Eye (tissue), 1 donor: ENCODE measurements at places on chromosomes 7 and 10.
A peak's percentile ranks its signal among the peaks of the same experiment; 100 is the strongest.

GRCh38 chr10:19169684-19170083 lies 121.1 kb downstream of the MALRD1 start:
- DNase-seq = no peak

GRCh38 chr10:59361663-59362143 lies 646 bp downstream of the FAM13C start:
- no peak for DNase-seq

DNA sequence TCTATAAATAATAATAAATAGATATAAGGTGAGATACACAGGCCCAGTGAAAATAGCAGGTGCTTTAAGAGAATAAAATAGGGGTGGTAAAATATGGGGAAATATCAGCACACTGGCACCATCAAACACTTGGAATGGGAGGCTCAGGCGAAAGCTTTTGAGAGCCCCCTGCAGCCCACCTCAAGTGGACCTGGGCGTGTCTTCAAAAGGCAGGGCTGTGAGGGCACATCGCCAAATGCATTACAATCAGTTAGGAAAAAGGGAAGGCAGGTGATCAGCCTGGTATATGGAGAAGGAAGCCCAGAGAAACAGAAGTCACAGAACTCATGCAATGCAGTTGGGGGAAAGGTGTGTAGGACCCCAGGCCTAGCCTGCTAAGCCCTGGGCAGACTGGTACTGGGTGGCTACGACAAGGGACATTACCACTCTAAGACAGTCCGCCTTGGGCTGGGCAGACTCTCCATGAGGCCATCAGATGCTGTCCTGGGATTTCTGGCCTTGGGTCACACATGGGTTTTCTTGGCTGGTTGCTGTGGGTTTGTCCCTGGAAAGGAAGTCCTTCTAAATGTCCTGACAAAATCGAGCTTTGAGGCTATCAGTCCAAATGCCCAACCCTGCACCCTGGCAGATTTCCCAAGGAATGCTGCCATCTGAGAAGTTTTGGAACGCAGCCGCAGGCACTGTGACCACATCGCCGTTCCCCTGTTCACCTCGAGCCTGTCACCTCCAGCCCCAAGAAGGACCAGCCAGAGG lies 330.6 kb downstream of the GRID1 start:
- no peak for DNase-seq

- peak; percentile 6 for DNase-seq
Measured at GRCh38 chr7:116859323-116859722, 3.1 kb upstream of the CAPZA2 start.

DNA sequence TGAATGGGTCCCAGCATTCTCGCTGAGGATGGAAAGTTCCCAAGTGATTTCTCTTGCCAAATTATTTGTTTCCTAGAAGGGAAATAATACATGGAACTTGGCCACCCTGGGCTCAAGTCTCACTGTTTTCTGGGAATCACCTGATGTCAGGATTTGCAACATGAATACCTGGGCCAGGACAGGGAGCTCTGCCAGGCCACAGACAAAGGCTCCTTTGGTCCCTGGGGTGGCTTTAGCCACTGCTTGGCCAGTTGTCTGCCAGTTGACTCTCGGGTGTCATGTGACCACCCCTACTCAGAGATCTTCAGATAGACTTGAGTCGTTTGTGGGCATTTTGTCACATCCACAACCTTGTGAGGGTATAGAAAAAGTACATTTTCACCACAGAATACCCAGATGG lies 258.0 kb upstream of the HABP2 start:
- DNase-seq = no peak

- DNase-seq = no peak
Measured at GRCh38 chr10:95406651-95407280, 116.0 kb upstream of the PDLIM1 start.

GRCh38 chr7:117603627-117604026 lies 123.8 kb downstream of the CFTR start:
- no peak for DNase-seq

- DNase-seq = no peak
Measured at GRCh38 chr10:126104767-126105166, 208.4 kb downstream of the FANK1 start.

DNA sequence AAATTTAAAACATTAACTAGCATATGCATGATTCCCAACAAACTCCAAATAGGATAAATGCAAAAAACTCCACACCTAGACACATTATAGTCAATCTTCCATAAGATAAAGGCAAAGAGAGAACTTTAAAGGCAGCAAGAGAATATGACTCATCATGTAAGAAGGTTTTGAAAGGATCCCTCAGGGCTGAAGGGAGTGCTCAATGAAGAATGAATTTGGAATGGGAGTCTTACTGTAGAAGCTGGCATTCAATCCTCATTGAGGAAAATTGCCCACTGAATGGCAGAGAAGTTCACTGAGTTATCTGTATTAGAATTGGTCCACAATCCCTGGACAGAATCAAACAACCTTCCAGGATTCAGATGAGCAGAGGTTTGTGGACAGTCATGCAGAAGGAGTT lies 26.1 kb upstream of the ZNF365 start:
- DNase-seq = no peak

GRCh38 chr10:128054163-128054970 lies 71.9 kb downstream of the MKI67 start:
- no peak for DNase-seq

DNA sequence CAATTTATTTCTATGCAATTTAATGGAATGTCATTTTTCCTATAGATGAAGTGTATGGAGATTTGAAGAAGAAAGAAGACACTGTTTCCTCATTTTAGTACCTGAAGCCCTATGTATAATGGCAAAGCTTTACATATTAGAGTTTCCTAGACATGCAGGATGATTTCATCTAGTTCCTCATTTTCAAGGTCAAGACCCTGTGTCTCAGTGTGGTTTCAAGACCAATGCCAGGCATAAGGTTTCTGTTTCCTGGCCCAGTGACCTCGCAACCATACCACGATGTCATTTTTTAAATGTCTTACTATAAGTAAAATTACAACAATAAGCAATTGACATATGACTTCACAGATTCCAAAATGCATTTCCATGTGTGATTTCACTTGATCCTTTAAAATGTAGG lies 336.5 kb upstream of the PRKCQ start:
- DNase-seq = no peak

DNA sequence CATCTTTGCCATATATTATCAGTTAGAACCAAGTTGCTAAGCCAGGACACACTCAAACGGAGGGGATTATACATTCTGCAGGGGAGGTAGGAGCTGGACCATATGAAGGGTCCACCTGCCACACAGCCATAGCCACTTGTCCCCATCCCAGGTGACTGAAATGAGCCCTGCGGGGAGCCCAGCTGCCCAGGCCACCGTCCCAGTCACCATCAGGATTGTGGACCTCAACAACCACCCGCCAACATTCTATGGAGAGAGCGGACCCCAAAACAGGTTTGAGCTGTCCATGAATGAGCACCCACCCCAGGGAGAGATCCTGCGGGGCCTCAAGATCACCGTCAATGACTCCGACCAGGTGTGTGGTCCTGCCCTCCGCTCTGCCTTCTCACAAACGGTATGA lies 13.7 kb downstream of the CDHR1 start:
- DNase-seq = no peak

GRCh38 chr10:66234872-66235271 lies 691.0 kb upstream of the LRRTM3 start:
- DNase-seq = no peak

- DNase-seq = no peak
Measured at GRCh38 chr10:3652886-3653285, 132.1 kb downstream of the KLF6 start.

- DNase-seq = peak; percentile 60
Measured at GRCh38 chr10:3068968-3069737, 1.8 kb downstream of the PFKP start.

- DNase-seq = no peak
Measured at GRCh38 chr7:27395626-27396025, 153.0 kb downstream of the EVX1 start.

- no peak for DNase-seq
Measured at GRCh38 chr10:16360001-16360400, 76.8 kb upstream of the PTER start.

DNA sequence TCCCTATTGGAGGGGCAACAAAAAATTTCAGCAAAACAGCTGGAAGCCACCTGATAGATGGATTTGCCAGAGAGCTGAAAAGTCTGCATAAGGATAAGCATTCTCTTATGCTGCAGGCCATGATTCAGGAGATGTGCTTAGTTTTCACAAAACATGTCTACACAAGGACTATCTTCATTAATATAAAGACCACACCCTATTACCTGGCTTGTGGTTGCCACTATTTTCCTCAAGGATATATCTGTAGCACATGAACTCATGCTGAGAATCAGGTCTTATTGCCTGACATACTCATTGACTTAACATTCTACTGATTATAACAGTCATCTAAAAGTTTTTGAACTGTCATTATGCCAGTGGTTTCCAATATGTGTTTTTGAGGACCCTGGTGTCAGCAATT lies 7.1 kb upstream of the COL17A1 start:
- DNase-seq = no peak

DNA sequence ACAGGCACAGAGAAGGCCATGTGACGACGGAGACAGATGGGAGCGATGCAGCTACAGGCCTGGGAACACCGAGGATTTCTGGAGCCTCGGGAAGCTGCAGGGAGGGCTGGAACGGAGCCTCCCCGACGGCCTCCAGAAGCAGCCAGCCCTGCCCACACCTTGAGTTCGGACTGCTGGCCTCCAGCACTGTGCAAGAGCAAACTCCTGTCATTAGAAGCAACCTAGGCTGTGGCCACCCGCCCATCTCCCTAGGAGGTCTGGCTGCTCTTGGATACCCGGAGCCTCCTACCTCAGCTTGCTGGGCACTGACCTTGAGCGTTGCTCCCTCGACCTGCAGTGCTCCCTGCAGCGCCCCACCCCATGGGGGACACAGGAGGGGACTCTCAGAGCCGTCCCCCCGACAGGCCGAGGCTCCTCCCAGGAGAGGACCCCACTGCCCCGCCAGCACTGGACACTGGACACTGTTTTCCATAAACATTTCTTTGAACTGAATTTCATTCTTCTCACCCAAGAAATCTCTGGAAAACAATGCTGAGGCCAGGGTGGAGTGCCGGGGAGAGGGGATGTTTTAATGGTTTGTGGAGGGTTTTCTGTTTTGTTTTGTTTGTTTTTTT lies 22.5 kb upstream of the TNRC18 start:
- DNase-seq = no peak

DNA sequence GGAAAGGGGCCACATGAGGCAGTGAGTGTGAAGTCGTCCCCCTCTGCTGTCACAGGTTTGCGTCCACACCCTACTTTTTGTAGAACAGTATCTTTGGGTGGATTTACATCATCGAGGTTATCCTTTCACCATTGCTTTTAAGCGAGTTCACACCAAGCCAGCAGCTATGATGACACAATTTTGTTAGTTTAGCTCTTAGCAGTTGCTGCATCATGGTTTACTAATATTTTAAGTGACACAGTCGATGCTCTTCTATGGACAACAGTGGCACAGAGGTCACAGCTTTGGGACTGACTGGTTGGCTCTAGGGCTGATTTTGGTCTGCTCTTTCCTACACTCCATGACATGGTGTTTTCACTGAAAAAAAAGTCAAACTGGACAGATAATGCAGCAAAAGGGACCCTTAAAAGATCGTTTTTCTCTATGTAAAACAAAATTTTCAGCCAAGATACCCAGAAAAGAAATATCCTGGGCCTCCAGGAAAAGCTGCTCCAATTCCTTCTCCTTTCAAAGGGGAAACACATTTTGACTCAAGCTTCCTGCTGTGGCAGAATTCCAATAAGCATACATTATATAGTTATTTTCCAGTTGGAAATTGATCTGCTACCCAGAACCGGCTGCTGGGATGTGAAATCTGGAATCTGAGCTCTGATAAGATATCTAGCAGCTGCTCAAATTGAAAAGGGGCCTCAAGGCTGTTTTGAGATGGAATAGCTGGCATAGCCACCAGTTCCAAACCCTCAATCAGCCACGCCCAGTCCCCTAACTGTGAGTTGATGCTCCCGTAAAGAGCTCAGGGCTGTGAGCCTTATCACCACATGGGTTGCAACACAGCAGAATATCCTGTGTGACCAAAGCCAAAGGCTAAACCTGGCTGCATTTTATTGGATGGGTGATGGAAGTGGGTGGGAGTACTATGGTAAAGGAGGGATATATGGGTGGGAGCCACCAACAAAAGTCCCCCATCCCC lies 114.2 kb downstream of the SMURF1 start:
- DNase-seq = no peak

DNA sequence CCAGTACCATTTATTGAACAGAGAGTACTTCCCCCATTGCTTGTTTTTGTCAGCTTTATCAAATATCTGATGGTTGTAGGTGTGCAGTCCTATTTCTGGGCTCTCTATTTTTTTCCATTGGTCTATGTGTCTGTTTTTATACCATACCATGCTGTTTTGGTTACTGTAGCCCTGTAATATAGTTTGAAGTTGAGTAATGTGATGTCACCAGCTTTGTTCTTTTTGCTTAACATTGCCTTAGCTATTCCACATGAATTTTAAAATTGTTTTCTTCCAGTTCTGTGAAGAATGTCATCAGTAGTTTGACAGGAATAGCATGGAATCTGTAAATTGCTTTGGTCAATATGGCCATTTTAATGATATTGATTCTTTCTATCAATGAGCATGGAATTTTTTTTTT lies 140.5 kb upstream of the RHOBTB1 start:
- no peak for DNase-seq

- no peak for DNase-seq
Measured at GRCh38 chr7:55096323-55096722, 77.5 kb downstream of the EGFR start.

- no peak for DNase-seq
Measured at GRCh38 chr10:454860-455259, 234.6 kb downstream of the DIP2C start.

GRCh38 chr7:133025056-133025455 lies 56.8 kb downstream of the CHCHD3 start:
- no peak for DNase-seq

DNA sequence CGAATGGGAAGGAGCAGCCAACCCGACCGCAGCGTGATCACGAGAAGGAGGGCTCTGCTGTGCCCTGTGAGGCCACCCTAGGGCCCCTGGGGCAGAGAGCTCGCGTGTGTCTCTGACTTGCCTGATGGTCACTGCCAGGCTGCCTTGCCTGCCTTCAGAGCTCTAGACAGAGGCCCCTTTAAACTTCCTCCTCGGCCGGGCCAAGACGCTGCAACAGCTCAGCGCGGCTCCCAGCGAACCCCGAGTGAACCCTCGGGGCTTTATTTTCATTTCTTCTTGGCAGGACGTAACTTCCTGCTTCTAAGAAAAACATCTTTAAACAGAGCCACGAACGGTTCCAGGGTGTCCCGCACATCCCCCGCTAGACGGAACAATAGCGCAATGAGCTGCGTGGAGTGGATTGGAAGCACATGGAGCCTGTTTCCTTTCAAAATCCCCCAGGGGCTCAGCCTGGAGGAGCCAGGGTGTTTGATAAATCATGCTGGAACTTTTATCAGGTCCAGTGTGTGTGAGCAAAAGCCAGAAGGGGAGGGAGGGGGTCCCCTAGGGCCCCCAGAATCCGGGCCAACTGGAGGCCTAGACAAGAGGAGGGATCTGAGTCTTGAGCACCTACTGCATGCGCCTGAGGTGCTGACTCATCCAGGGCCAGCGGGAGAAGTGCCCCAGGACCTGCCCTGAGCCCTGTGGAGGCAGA lies 134.1 kb upstream of the GDF10 start:
- peak; percentile 81 for DNase-seq

GRCh38 chr7:7639847-7640220 lies 718 bp upstream of the UMAD1 start:
- DNase-seq = no peak
